Osteoblast (primary cell): ENCODE measurements at places on chromosomes 11 and 22. TPM values are rescaled to one million over a fixed set of nuclear protein-coding genes. Genes with fewer than 3 reads are reported as not detected.

DNA sequence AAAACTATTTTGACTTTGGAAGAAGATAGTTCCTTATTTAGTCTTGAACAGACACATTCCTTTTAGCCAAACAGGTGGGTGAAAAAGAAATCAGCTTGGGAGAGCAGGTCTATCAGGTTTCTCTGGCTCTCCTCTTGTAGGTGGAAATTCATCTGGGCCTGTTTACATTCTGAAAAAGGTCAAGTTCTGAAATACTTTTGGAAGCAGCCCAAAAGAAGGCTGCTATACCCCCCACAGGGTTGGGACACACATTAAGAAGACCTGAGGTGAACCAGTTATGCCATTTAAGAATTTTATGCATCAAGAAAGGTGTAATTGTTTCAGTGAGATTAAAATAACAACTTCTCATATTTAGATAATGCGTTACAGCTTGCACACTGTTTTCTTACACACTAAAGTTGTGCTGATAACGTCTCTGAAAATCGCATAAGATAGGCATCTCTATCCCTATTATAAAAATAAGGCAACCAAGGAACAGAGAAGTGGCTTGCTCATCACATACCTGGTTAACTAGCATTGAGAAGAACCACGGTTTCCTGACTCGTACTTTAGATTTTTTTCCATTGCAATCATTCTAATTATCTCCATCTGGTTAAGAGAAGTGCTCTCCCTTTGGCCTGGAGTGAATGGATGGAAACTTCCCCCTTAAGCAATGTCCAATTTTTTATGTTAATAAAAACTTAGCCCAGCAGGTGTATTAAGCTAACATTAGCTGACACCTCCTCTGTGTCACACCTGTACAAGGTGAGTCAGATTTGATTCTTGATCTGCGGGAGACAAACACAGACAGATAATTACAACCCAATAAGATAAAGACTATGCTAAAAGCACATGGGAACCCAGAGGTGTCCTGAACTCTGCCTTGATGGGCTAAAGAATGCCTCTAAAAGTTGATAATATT is 60.5 kb upstream of the UCP3 start:
- DNase-seq = no peak
- H3K4me3 ChIP-seq = no peak overlapping the region
- H3K4me1 ChIP-seq = no peaks in the 10 kb centered on the region
- H3K27ac ChIP-seq = no peak overlapping the region

DNA sequence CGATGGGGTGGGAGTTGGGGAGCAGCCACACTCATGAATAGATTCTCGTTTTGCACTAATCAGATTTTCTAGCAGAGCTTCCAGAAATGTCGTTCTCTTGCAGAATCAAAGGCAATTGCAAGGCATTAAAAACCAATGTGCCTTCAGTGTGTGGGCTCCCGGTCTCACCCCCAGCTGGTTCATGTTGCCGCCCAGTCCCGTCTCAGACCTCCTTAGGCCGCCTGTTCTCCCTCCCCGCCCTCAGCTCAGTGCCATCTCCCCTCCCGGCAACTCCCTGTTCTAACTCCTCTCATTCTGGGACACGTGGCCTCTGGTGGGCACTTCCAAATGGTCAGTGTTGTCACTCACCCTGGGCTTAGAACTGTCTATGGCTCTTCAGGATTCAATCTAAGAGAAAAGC is 42.5 kb upstream of the SMIM38 start:
- peak; percentile 68 for DNase-seq
- H3K36me3 ChIP-seq = no peaks in the 10 kb centered on the region
- H3K4me1 ChIP-seq = no peaks in the 10 kb centered on the region
- no peak overlapping the region for H3K27ac ChIP-seq
- H3K4me3 ChIP-seq = no peak overlapping the region

- no peaks in the 10 kb centered on the region for H3K4me1 ChIP-seq
- no peak overlapping the region for H3K27ac ChIP-seq
- DNase-seq = no peak
- H3K4me3 ChIP-seq = no peak overlapping the region
- H3K36me3 ChIP-seq = no peaks in the 10 kb centered on the region
These were observed 1996.9 kb downstream of the LRRC4C start for GRCh38 chr11:39462506-39462905.

DNA sequence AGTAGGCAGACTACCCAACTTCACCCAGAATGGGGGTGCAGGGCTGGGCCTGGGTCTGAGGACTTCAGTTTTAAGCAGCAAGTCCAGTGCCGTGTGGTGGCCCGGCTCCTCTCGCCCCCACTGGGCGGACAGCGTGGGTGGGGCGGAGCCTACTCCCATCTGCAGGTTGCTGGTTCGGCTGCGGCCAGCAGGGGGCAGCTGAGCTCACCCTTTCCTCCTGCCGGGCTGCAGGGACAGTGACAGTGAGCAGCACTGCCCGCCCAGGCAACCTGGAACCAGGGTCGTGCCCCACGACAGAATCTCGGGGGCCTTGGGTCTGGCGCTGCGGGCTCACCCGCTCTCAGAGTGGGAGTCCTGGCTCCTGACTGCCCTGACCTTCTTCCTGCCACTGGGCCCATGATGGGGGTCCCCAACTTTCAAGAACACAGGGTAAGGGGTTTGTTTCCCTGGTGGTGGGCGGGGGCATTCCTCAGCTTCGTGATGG is 6.2 kb upstream of the NEAT1 start:
- H3K27ac ChIP-seq = peak overlapping the region; percentile 100
- peaks cover 15% of the 10 kb centered on the region for H3K36me3 ChIP-seq
- H3K4me1 ChIP-seq = peaks cover 54% of the 10 kb centered on the region
- peak; percentile 100 for DNase-seq
- H3K27me3 ChIP-seq = no peaks in the 10 kb centered on the region
- peak overlapping the region; percentile 58 for H3K4me3 ChIP-seq

The H19 gene
- 4.3 and 9.4 TPM in 2 replicates for total RNA-seq
